ENCODE measurements at places on chromosomes 13 and 19. TPM values are rescaled to one million over a fixed set of nuclear protein-coding genes. Genes with fewer than 3 reads are reported as not detected.

Gene ARGLU1
- 28.1 TPM for total RNA-seq

Gene MARK4
- total RNA-seq: 11.3 TPM

Gene IGSF23
- not detected for total RNA-seq

Gene GIPR
- 0.18 TPM for total RNA-seq

Gene POMP
- 117 TPM for total RNA-seq

Gene KCNJ14
- under 0.01 TPM for total RNA-seq

Gene EHD2
- total RNA-seq: 31.9 TPM

Gene ODAD3
- under 0.01 TPM for total RNA-seq

Gene PTGIR
- 0.54 TPM for total RNA-seq

Gene ZNF253
- 3.6 TPM for total RNA-seq

Gene KATNAL1
- total RNA-seq: 35.8 TPM

Gene NLRP5
- not detected for total RNA-seq

Gene ZNF8
- 3.9 TPM for total RNA-seq

Gene S1PR5
- 0.56 TPM for total RNA-seq

Gene CPAMD8
- total RNA-seq: 0.36 TPM

Gene SMIM24
- total RNA-seq: not detected

Gene EDNRB
- under 0.01 TPM for total RNA-seq

Gene FFAR3
- total RNA-seq: not detected

Gene TTYH1
- total RNA-seq: not detected

Gene CEACAM16
- total RNA-seq: not detected

Gene INSR
- total RNA-seq: 7.9 TPM

Gene IGFL3
- not detected for total RNA-seq

Gene LILRB5
- not detected for total RNA-seq

Gene IZUMO4
- 0.56 TPM for total RNA-seq

Gene TNFSF13B
- total RNA-seq: 0.56 TPM

Gene POU2F2
- total RNA-seq: 0.56 TPM

Gene LGALS7B
- not detected for total RNA-seq

Gene POGLUT2
- total RNA-seq: 15.0 TPM

Gene LAIR1
- not detected for total RNA-seq
